ENCODE measurements at places on chromosomes 3 and 15.

DNA sequence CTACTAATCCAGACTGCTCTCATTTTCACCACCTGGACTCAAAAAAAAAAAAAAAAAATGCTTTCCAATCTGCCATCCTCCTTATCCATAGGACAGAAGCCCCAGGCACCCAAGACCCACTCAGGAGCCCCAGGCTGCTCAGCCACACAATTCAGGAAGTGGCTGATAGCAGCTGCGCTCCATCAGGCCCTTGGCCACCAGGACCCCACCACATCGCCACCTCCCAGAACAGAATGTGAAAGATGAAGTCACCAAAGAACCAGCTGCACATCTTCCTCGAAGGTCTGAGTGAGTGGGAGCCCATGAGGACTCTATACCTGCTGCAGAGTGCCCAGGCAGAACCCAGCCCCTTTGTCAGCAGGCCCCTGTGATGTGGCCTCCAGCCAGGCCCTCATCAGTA lies 19.5 kb downstream of the POC1A start:
- no peak for DNase-seq

DNA sequence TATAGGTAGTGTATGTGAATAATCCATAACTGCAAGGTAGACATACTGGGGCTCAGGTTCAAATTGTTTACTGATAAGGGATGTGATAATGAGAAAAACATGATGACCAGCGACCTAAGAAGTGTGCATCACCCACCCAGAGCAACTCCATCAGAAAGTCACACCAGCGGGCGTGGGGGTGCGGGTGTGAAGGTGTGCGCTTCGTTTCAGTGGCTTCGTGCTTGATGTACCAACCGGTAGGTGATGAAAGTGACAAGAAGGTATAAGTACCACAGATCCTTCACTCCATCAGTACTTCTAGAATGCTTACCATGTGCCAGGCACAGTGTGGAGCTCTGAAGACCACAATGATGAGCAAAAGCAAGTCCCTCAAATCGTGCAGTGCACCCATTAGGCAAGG lies 11.2 kb downstream of the ANP32A start:
- DNase-seq: no peak

- DNase-seq: no peak
Observed at GRCh38 chr3:128006061-128007032, 45.9 kb upstream of the SEC61A1 start.

DNA sequence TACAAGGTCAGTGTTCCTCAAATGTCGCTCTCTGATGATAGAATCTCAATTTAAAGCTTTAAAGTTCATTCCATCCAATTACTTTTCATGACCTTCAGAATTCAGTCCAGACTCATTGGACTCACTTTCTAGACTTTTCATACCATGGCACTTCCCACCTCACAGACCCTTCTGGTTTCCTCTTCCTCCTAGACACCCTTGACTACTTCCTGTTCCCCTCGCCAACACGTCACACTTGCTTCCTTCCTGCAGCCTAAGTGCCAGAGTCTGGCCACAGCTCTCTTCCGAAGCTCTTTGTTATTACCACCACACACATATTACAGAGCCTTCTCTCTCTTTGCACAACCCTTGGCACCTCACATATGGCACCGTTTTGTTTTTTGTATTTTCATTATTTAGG lies 59.1 kb upstream of the UMPS start:
- DNase-seq: no peak

DNA sequence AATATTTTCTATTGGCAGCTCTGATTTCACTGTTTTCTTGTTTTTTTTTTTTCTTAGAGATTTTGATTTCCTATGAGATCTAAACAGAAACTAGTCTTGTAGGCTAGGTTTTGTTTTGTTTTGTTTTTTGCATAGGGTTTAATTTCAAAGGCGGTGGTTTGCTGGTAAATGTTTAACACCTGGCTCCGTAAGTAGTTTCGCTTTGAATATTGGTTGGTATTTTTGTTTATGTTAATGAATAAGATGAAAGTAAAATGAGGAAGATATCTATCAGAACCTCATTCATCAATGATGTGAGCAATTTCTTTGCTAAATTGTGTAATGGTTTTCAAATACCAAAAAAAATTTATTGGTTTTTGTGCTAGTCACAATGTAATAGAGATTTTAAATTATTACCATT lies 39.7 kb upstream of the TM4SF1 start:
- no peak for DNase-seq

- DNase-seq: no peak
Observed at GRCh38 chr3:114550165-114550564, 256.3 kb downstream of the TIGIT start.

DNA sequence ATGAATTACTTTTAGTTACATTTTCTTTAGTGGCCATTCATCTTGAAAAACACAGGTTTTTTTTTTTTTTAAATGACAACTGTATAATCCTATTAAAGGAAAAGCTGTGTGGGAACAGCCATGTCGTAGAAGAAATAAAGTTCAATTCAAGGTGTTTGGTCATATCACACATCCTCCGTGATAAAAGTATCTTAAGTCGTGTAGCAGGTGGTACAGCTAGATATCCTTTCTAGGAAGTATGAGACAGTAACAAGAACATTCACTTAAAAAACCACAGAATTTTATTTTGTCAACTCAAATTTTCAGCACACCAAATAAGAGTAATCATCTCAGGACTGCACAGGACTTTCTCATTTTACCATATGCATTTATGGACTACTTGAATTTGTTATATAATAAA lies 16.1 kb downstream of the ZDHHC23 start:
- DNase-seq: no peak

GRCh38 chr3:195856410-195857084 lies 44.8 kb upstream of the MUC4 start:
- no peak for DNase-seq

DNA sequence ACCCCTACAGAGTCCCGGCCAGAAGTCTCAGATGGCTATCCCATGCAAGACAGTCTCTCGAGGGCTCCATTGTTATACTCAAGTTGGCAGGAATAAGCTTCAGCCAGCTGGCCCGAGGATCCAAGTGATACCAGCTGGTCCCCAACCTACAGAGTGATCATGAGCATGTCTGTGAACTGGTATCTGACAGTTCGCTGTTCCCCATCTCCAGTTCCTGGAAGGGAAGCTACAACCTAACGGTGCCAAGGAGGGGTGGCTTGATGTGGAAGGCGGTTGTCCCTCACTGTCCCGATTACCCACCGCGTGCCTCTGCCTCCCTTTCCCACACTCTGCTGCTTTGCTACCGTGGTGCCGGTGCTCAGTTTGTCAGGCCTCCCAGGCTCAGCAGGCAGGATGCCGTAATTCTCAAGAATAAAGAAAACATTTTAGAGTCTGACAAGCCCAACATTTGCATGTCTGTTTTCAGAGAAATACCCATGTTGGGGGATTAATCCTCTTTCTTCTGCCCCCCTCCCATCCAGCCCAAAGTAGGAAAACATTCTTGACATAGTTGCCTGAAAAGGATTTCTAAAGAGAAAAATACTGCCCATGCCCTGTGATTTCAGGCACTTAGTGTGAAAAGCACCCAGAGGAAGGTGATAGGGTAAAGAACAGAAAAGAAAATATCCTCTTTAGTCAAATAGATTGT lies 49.4 kb upstream of the HES1 start:
- DNase-seq: no peak

DNA sequence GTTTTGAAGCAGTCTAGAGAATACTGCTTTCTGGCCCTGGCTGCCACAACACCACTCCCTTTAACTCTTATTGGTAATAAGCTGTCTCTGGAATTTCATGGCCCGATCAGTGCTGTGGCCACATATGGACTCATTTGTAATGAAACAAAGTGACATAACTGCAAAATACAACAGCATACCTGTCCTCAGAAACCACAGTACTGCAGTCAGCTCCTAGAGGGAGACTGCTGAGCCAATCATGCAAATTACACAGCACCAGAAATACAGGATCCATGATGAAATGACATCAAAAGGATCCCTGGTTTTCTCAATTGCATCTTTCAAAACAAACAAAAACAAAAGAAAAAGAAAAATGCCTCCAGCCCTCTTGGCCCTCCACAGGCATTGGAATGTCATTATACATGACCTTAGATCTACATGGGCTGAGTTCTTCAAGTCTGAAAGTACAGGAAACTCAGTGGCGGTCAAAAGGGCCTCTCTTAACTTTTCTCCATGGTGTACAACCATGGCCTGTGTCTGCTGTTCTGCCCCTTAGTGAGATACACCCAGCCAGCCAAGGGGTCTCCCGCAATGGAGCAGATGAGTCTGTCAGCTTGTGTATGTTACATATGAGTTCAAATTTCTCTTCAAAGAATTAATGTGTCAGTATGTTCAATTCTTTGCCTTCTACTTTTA lies 24.9 kb upstream of the KBTBD12 start:
- no peak for DNase-seq

- no peak for DNase-seq
Observed at GRCh38 chr3:15113471-15113870, 14.5 kb upstream of the RBSN start.

DNA sequence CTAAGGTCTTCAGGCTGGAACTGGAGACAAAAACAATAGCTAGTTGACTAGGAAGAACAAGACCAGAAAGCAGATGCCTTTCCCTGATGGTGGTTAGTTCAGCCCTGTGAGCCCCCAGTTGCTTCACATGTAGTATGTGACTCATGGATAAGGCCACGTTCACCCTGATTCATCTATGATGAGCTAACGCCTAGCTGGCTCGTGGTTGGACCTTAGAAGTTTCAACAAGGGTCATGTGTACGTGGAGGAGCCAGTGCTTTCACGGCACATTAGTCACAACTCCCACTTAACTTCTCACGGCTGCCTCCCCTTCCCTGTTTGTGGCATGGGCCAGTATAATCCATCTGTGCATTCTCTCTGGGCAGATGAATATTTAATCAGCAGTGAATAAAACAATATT lies 20.6 kb downstream of the COL8A1 start:
- DNase-seq: no peak

DNA sequence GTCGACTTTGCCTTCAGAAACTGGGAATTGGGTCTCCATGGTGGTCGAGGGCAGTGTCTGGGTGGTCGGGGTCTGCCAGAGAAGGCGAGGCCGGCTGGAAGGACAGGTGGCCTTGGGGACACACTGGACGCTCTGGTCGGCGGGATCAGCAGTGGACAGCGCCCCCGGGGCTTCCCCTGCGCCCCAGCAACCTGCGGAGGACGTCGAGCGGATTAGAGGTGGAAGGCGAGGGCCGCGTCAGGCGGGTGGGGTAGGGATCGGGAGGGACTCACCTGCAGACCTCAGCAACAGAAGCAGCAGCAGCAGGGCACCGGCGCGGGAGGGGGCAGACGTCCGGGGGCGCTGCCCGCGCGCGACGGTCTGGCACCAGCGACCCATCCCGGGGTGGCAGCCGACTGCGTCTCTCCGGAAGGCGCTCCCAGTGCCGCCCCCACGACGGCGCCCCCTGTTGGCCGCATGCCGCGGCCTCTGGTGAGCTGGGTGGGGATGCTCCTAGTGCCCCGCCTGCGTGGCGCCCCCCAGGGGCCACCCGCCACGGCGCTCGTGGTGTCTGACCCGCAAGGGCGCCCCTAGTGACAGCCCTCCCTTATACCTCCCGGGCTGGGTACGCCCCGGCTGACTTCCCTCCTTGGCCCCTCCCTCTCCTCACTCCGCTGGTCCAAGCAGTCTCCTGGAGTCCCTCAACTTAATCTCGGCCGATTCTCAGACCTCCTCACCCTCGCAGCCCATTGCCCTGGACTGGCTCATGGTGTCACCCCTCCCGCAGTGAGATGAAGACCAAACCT lies at the start of gene PRSS50:
TSS of gene PRSS50 (minus strand) at position 423 of the 785 bp plus-strand sequence. CDS start at position 378, 45 bp downstream.
- no peak for DNase-seq

GRCh38 chr15:80404057-80404760 lies at the start of gene ARNT2:
Gene ARNT2, plus strand, starts transcription at chr15:80404382. Its CDS starts 134 bp downstream, at chr15:80404516.
- DNase-seq: peak; percentile 83

All from putamen (tissue), 1 donor.